ENCODE measurements at places on chromosomes 2 and 18.
A peak's percentile ranks its signal among the peaks of the same experiment; 100 is the strongest.

GRCh38 chr2:80288576-80288975 is 16.0 kb downstream of the LRRTM1 start:
- no peak for DNase-seq

DNA sequence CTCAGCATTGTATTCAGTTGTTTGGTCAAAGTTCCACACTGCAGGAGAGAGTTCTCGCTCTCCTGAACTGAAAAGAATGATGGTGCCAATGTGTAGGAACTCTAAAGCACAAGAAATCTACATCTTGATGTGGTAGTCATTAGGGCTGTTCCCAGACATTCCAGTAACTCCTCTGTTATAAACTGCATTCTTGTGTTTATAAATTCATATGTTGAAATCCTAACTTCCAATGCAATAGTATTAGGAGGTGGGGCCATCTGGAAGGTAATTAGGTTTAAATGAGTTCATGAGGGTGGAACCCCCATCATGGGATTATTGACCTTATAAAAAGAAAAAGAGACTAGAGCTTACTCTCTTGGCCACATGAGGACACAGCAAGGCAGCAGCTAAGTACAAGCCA is 239.6 kb downstream of the CDH20 start:
- no peak for DNase-seq

DNA sequence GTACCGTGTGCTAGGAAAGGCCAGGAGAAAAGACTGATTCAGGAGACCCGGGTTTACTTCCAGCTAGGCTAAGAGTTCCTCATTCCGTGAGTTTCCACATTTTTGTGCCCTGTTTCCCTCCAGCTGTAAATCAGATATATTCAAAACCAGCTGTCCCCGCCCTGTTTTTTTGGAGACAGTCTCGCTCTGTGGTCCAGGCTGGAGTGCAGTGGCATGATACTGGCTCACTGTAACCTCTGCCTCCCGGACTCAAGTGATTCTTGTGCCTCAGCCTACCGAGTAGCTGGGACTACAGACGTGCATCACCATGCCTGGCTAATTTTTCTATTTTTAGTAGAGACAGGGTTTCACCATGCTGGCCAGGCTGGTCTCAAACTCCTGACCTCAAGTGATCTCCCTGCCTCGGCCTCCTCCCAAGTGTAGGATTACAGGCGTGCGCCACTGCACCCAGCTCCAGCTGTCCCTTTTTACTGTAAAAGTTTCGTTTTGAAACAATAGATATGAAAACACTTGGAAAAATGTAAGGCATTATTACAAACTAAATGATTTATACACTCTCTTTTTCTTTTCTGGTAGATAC is 112.8 kb upstream of the SEC11C start:
- no peak for DNase-seq

GRCh38 chr2:235747786-235748091 is 253.9 kb downstream of the AGAP1 start:
- DNase-seq, result no peak

GRCh38 chr2:123080331-123080730 is 944.8 kb upstream of the CNTNAP5 start:
- DNase-seq, result no peak

GRCh38 chr2:86786001-86786536 is 4.6 kb downstream of the CD8A start:
- peak; percentile 82 for DNase-seq

- DNase-seq, result no peak
Observed at GRCh38 chr2:7452110-7452876, 535.1 kb downstream of the RNF144A start.

- DNase-seq, result peak; percentile 62
Observed at GRCh38 chr2:233422050-233422639, 67.9 kb downstream of the DGKD start.

- DNase-seq, result no peak
Observed at GRCh38 chr2:28390746-28391563, 1.7 kb upstream of the FOSL2 start.

GRCh38 chr2:134392442-134393074 is 138.7 kb downstream of the MGAT5 start:
- DNase-seq, result no peak

- no peak for DNase-seq
Observed at GRCh38 chr2:213022987-213023386, 128.4 kb downstream of the IKZF2 start.

DNA sequence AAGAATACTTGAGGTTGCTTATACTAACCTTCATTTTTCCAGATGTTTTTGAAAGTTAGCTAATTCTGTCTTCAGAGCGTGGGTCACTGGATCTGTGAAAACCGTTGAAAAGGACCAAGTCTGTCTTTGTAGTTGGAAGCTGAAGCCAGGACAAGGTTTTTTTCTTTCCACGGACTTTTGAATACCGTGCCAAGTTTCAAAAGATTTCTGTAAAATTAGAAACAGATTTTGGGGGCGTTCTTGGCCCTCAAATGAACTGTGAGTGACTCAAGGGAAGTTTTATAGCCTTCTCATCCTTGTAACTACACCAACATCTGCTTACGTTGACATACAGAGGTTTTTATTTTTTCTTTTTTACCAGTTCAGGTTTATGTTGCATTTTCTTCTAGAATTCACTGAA is at the start of gene FAP:
TSS of gene FAP (minus strand) at position 152 of the 400 bp plus-strand sequence. CDS start at position 34, 118 bp downstream.
- DNase-seq, result no peak

GRCh38 chr2:136920652-136921333 is 155.4 kb downstream of the THSD7B start:
- no peak for DNase-seq

GRCh38 chr2:29317077-29317517 is 201.9 kb downstream of the CLIP4 start:
- DNase-seq, result no peak

- DNase-seq, result no peak
Observed at GRCh38 chr18:13280070-13280795, 61.7 kb downstream of the LDLRAD4 start.

GRCh38 chr2:196959734-196960338 is 33.3 kb upstream of the PGAP1 start:
- no peak for DNase-seq

DNA sequence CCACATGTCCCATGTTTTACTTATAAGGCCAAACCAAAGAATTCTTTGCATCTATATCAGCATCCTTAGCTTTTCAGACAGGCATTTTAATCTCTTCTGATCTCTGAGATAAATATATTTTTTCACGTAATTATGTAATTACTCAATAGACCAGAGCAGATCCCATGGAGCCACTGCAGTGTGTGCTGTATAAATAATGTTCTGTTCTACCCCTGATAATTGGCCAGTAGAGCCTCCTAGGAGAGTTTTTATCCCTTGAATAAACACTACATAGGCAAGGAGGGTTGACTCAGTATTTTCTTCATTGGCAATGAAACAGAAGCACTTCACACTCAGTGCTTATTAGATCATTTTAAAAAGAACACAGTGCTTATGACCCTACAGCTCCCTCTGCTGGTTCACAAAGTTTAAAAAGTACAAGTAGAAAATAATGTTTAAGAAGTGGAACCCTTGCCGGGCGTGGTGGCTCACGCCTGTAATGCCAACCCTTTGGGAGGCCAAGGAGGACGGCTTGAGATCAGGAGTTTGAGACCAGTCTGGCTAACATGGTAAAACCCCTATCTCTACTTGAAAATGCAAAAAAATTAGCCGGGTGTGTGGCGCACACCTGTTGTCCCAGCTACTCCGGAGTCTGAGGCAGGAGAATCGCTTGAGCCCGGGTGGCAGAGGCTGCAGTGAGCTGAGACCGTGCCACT is 91.9 kb downstream of the PPP1R1C start:
- no peak for DNase-seq

GRCh38 chr2:180115675-180116074 is 108.6 kb upstream of the CWC22 start:
- no peak for DNase-seq

DNA sequence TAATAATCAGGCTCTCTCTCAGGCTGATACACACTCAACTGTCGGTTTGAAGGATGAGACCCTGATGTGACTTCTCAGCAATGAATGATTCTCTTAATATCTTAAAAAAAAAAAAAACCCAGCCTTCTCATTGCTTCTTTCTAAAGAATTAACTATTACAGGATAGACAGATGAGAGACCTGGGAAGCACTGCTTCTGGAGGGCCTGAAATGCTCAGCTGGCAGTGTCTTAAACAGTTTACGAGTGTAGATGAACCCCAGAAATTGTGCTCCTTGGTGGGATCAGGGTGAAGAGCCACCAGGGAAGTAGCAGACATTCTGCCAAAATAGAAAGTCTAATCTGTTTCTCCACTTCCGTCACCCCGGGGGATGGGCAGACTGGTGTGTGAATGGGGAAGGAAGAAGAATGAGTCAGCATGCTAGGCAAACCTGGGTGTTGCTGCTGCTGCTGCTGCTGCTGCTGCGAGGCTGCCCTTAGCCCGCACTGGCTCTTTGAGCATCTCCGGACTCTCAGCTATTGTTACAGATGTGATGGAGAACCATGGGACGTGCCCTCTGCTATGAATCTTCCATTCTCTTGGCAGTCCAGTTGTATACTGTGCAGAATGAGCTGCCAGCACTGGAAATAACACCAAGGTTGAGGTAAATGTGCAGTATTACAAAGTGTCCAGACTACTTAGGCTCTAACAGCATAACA is 158.4 kb downstream of the SETBP1 start:
- DNase-seq, result peak; percentile 52

DNA sequence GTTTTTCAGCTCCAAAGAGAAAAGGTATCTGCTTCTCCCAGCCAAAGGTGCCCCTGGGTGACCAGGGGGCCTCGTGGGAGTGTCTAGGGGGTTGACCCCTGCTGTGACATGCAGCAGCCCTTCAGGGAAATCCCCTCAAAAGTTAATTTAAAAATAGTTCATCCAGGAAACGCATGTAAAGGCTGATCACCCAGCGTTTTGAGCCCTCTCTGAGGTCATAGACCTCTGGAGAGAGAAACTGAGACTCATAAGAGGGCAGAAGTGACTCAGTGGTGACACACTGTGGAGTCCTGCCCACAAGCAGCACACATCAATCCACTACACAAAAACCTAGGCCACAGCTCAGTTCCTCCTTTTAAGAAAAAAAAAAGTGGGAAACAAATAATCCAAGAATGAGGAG is 11.9 kb downstream of the GAL3ST2 start:
- no peak for DNase-seq

- DNase-seq, result no peak
Observed at GRCh38 chr18:70333757-70334156, 44.9 kb downstream of the SOCS6 start.

Measured in effector memory CD8-positive, alpha-beta T cell (primary cell).